ENCODE measurements at places on chromosomes 3 and 15.

GRCh38 chr3:15513116-15513515 lies 8.4 kb downstream of the COLQ start:
- no peak for DNase-seq

GRCh38 chr15:94380798-94381197 lies 149.4 kb downstream of the MCTP2 start:
- no peak for DNase-seq

GRCh38 chr15:25242957-25243799 lies 195.6 kb downstream of the UBE3A start:
- DNase-seq, result no peak

- DNase-seq, result no peak
These were observed 192.4 kb upstream of the IGF1R start for GRCh38 chr15:98455904-98456303.

DNA sequence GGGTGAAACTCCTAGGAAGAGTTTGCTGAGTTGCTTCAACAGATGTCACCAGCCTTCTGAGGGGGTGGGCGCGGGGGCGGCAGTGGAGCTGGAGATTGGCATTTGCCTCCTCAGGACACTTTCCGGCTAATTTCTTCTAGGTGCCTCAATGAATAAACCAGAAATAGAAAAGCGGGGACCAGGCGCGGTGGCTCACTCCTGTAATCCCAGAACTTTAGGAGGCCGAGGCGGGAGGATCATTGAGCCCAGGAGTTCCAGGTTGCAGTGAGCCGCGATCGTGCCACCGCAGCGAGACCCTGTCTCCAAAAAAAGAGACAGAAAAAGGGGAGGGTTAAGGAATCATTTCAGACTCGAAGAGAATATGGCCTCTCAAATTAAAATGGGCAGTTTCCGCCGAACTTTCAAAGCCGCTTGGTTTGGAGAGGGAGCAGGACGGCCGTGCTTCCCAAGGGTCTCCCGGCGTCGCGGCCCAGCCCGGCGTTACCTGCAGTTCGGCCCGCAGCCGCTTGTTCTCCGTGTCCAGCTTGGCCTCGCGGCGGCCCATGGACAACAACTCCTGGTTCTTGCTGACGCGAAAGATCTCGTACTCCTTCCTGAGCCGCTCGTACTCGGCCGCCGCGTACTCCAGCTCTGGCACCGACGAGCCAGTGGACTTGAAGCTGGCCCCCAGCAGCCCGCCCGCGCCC lies 587 bp downstream of the NPHP3 start:
- DNase-seq, result peak; percentile 78

GRCh38 chr3:128950223-128950938 lies 43.5 kb downstream of the CFAP92 start:
- peak; percentile 14 for DNase-seq

- no peak for DNase-seq
These were observed 158.0 kb downstream of the CDIN1 start for GRCh38 chr15:36737430-36737891.

- DNase-seq, result no peak
These were observed 24.0 kb downstream of the GPR176 start for GRCh38 chr15:39896101-39896500.

GRCh38 chr3:159727506-159727905 lies 261.1 kb upstream of the IL12A start:
- DNase-seq, result no peak

GRCh38 chr3:34216711-34217335 lies 418.4 kb downstream of the PDCD6IP start:
- no peak for DNase-seq

- peak; percentile 17 for DNase-seq
These were observed 7.2 kb downstream of the CLPX start for GRCh38 chr15:65177901-65178300.

GRCh38 chr3:4656059-4656458 lies 162.9 kb downstream of the ITPR1 start:
- DNase-seq, result peak; percentile 35

DNA sequence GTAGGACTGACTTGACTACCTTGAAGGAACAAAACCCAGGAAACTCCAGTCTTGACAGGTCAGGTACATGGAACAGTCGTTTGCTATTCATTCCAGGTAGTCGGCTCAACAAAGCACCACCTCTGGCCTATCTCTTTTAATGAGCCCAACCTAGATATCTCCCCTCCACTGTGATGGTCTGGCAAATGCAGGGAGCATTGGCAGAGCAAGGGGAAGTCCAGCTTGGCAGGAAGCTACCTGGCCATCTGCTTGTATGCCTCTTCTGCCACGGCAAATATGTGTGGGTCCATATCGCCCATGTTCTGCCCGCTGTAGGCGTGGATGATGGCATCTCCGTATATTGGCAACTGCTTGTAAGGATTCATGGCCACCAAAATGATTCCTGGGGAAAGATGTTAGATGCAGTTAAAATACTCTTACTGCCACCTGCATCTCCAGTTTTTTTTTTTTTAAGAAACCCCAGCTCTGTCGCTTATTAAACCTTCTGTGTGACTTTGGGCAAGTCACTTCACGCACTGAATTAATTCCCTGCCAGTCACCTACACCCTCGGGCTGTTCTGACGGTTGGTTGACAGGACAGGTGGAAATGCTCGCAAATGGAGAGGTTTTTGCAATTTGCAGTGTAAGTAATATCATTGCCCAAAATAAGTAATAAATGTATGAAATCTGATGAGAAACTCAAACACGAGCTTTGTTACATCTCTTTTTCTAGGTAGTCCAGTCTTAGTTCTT lies 16.8 kb downstream of the MYO5C start:
- DNase-seq, result no peak

DNA sequence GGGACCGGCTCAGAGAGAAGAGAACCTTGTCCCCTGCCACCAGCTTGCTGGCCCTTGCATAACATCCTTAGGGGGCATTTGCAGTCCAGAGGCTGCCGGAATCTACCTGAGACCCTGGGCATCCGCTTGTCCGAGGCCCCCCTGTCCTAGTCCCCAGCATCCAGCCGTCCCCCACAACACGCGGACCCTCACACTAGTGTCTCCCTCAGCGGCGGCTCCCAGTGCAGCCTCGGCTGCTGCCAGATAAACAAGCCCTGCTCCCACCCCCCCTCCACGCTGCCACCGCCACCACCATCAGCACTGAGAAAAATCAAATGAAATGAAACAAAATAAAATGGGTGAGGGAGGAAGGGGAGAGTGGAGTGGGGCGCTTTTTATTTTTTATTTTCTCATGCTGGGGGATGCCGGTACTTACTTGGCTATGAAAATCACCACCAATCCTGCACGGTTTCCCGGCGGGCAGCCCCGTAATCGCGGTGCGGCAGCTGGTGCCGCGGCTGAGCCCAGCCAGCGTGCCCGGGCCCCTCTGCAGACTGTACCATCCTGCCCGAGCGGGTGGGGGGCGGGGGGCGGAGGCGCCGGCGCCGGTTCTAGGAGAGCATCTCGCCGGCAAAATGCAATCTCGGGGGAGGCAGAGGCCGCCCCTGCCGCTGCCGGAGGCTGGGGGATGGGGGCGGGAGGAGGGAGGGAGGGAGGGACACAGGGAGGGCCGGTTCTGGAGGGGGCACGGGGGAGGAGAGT lies at the start of gene ATP2B2:
Gene ATP2B2 (minus strand): TSS at position 537 of the 741 bp plus-strand sequence. CDS start 56,043 bp downstream, outside the sequence.
- peak; percentile 10 for DNase-seq

DNA sequence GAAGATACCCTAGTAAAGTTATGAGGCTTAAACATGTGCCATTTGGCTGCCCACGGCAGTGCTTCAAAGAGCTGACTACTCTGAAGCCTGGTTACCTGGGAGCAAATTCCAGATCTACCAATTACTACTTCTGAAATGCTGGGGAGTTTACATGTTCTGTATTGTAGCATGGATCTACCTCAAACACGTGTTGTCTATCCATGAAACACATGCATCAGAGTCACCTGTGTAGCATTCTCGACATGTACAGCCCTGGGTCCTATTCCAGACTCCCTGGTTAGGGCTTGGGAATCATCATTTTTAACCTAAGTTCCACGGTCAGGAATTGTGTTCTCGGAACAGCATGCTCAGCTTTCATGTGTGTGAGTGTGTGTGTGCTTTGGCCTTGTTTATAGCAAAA lies 599.3 kb upstream of the MDFIC2 start:
- no peak for DNase-seq

GRCh38 chr15:84881520-84881830 lies 3.0 kb upstream of the SLC28A1 start:
- DNase-seq, result no peak

DNA sequence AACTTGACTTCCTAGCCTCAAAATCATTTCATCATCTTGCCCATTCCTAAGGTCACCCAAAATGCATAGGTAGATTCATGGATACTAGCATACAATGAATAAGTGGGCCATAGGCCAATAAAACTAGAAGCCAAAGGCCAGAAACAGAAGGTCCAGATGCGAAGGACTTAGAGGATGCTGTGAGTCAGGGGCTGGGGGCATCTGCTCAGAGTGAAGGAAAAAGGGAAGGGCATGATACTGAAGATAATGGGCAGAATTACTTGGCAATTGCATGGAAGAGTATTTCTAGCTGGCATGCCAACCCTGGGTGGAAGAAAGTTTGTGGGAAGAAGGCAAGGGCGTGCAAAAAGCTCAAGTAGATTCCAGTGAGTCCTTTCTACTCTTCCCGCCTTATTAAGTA lies 27.5 kb downstream of the ILDR1 start:
- DNase-seq, result no peak

DNA sequence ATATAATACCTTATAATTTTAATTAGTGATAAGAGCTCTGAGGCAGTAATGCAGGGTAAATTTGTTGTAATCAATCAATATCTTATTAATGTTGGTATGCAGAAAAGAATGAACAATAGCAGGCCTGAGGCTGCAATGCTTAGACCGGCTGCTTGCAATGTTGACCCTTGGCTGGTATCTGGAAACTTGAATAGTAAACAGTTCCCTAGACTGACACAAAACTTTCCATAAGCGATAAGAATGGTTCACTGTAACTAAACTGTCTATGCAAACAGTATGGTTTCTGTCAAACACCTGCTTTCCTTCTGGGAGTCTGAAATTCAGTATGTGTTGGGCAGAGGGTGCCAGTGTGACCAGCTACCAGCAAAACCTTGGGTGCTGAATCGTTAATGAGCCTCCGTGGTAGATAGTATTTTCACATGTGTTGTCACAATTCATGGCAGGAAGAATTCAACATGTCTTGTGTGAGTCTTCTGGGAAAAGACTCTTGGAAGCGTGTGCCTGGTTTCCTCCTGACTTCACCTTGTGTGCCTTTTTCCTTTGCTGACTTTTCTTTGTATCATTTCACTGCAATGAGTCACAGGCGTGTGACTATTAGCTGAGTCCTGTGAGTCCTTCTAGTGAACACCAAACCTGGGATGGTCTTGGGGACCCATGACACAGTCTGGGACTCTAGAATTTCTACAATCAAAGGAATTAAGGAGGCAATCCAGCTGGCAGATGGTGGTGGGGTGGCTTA lies 30.7 kb upstream of the CLRN1 start:
- DNase-seq, result no peak

GRCh38 chr3:160163229-160163878 lies 61.9 kb upstream of the C3orf80 start:
- DNase-seq, result no peak

GRCh38 chr3:98022978-98023820 lies 11.9 kb downstream of the GABRR3 start:
- peak; percentile 70 for DNase-seq

DNA sequence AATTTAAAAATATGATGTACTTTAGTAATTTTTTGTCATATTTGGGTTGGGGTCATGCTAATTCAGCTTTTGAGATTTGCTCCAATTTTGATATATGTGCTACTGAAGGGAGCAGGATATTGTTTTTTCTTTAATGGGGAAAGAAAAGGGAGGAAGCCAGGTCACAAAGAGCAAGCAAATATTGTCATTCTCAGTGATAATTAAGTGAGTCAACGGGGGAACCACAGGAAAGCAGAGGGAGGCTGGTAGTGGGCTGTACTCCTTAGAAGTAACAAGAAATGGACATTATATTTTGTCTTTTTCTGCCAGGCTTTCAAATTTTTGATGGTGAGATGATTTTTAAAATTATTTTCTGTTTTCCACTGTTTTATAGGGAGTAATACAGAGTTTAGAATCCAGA lies 45.6 kb upstream of the NMD3 start:
- no peak for DNase-seq

GRCh38 chr3:18233987-18234716 lies 191.0 kb downstream of the SATB1 start:
- DNase-seq, result no peak

GRCh38 chr15:28075573-28075972 lies 23.5 kb downstream of the OCA2 start:
- no peak for DNase-seq

GRCh38 chr3:160224256-160224655 lies 966 bp upstream of the C3orf80 start:
- no peak for DNase-seq

All from MG63 (cell line).